ENCODE measurements at places on chromosomes 1 and 21. TPM values are rescaled to one million over a fixed set of nuclear protein-coding genes. Genes with fewer than 3 reads are reported as not detected.

ALX3 gene
- not detected for total RNA-seq

DNA sequence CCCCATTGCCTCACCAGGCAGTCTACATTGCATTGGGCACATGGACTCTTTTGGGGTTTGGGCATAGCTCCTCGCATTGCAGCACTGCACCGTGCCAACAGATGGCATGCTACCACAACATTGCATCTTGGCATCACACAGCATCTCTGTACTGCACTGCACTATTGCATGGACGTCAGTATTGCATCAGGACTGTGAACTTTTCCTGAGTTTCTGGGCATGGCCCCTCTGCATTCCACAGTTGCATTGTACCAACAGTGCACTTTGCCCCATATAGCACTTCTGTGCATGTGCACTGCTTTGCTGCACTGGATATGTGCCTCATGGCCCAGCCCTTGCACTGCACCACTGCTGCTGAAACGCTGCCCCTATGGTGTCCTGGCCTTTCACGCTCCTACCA is 9.6 kb downstream of the PTPRU start:
- DNase-seq = peak; percentile 63

DNA sequence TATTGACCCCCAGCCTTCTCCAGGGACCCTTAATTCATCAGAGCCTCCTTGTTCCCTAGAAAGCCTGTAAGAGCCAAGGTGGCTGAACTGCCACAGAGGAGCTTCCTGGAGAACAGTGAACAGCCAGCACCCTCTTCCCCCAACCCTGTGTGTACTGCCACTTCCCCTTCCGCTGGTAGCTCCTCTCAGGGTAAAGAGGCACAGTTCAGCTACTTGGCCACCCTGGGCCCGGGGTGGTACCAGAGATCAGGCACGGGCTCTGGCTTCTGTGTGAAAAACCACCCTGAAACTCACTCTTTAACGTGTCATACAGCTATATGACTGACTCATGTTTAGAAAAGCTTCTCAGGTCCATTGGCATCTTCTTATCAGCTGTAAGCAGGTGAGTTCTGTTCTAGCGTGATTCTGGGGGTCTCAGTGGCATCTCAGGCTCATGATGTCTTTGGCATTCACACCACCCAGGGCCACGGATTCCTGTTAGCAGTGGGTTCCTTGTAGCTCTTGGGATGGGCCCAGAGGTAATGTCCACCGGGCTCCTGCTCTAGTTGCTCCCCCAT is 22.4 kb downstream of the ARMH1 start:
- no peak for DNase-seq

DNA sequence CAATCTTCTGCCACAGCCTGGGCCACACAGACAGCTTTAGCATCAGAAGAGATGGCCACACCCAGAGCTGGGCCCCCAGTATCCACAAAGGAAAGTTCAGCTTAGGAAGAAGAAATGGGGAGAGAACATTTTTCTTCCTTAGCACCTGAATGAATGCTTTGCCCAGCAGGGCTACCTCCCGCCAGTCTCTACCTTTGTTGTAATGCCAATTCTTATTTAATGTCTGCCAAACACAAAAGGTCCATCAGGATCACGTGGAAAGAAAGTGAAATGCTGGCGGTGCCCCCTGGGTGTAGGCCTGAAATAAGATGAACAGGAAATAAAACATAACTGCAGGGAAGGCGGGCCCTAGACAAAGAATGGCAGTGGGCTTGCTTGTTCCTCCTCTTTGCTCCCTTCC is 125.6 kb downstream of the CACNA1E start:
- DNase-seq = no peak

DNA sequence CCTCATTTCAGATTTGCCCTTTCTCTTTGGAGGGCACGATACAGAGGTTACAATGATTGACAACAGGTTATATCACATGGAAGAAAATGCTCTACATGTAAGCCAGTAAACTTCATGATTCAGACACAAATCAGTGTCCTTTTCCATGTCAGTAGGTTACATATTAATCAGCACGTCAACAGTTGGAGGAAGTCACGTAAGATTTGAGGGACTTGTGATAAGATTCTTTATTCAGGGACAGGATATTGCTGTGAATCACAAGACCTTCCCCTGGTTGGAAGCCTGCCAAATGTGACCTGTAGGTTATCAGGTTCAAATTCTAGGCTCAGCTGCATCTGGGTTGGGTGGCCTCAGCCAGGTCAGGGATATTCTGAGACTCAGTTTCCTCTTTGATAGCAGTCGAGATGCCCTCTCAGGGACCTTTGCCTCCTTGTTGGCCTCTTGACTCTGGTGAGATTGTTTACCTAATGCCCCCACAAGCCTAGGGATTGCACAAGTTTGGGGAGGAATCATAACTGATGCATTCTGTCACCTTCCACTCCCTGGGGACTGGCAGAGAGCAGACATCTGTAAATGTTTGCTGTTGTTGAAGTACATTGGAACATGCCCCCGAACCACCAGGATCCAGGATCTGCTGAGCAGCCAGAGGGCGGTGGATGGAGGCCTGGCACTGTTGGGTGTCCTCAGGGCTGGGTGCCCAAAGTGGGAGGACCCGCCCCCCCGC is 31.9 kb downstream of the SERINC2 start:
- DNase-seq = no peak

- DNase-seq = peak; percentile 76
These were observed 700 bp upstream of the KMO start for GRCh38 chr1:241531195-241532161.

DNA sequence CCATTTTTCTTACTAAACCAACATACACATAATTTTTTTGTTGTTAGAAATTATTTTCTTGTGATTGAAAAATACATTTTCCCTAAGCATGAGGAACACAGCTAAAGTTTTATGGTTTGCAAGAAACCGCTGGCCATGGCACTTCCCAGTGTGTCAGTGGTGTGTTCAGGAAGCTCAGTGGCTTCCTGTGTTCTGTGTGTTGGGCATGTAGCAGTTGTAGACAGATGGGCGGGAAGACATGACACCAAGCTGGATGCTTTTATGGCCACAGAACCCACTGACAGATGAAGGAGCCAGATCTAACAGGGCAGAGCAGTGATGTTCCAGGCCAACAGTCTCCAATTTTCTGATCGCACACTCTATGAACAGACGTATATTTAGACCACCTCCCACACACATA is 119.8 kb downstream of the GALNT2 start:
- DNase-seq = peak; percentile 74

SPRR3 gene
- not detected for total RNA-seq

- peak; percentile 65 for DNase-seq
These were observed 958 bp downstream of the LYPLAL1 start for GRCh38 chr1:219174460-219175211.

C8B gene
- not detected for total RNA-seq

ADAMTS1 gene
- total RNA-seq = 23.0 TPM

GRCh38 chr1:177780096-177780700 is 189.7 kb downstream of the SEC16B start:
- DNase-seq = peak; percentile 92

S100A8 gene
- total RNA-seq = not detected

- no peak for DNase-seq
These were observed 251.9 kb upstream of the LRRC7 start for GRCh38 chr1:69315823-69316222.

DNA sequence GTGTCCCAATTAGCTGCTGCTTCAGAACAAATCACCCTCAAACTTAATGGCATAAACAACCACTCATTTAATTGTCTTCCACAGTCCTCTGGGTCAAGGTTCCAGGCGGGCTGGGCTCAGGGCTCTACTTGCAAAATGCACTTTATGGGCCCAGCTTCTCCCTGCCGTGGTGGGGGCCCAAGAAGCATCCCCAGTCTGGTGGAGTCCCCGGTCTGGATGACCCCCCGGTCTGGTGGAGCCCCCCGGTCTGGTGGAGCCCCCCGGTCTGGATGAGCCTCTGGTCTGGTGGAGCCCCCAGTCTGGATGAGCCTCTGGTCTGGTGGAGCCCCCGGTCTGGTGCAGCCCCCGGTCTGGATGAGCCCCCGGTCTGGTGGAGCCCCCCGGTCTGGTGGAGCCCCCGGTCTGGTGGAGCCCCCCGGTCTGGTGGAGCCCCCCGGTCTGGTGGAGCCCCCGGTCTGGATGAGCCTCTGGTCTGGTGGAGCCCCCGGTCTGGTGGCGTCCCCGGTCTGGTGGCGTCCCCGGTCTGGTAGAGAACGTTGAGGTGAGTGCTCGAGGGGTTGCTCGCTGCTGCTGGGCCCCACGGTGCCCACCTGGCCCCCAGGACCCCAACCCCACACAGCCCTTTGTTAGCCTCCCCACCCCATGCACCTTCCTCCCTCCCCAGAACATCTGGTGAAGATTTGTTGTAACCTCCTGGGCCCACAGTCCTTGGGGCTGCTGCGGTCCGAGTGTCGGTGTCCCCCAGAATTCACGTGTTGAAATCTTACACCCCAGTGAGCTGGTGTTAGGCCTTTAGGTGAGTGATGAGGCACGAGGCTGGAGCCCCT is 33.8 kb downstream of the POFUT2 start:
- DNase-seq = no peak

GRCh38 chr1:61842863-61843514 is 100.7 kb downstream of the PATJ start:
- DNase-seq = no peak

Measured in myocyte (in vitro differentiated cells).